ENCODE measurements at places on chromosomes 5 and 9.

GRCh38 chr5:178895615-178896571, at the start of gene ZFP2:
ZFP2 (plus strand) TSS chr5:178895913; CDS start chr5:178931314, 35,401 bp downstream.
- no peaks in the 10 kb centered on the region for H3K4me1 ChIP-seq
- H3K27ac ChIP-seq, result peak within 1 kb of the TSS; percentile 63
- DNase-seq, result peak; percentile 82

DNA sequence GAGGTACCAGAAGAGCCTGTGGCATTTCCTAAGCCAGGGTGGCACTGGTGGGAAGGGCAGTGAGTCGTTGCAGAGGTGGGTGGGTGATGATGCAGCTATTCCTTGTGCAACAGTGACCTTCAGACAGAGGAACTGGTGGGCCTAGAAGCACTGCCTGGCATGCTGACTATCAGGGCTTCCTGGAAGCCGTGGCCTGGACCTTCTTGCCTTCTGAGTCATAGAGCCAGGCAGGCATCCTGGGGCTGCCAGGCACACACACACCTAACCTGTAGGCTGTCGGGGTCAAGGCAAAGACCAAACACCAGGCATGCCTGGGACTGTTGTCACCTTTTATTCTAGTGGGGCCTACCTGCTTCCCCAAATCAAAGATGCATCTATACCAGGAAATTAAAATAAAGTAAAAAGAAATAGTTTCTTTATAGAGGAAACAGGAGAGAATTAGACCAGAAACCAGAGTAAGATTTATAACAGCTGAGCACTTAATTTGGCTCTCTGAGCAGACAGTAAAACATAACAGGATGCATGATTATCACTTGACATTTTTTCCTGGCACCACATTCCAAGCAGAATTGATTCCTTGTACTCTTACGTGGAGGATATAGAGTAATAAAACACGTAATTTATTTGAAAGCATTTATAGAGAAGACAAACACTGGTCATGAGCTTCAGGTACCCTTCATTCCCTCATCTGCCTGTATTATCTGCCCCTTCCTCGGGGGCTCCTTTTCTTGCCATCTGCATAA, 25.1 kb downstream of the NANS start:
- peaks cover 8% of the 10 kb centered on the region for H3K36me3 ChIP-seq
- H3K4me3 ChIP-seq, result no peak overlapping the region
- no peak overlapping the region for H3K27ac ChIP-seq

GRCh38 chr5:112203229-112203628, 215.8 kb downstream of the EPB41L4A start:
- no peak for DNase-seq
- H3K27ac ChIP-seq, result no peak overlapping the region
- no peak overlapping the region for H3K4me3 ChIP-seq
- no peaks in the 10 kb centered on the region for H3K36me3 ChIP-seq
- H3K4me1 ChIP-seq, result peaks cover 11% of the 10 kb centered on the region

DNA sequence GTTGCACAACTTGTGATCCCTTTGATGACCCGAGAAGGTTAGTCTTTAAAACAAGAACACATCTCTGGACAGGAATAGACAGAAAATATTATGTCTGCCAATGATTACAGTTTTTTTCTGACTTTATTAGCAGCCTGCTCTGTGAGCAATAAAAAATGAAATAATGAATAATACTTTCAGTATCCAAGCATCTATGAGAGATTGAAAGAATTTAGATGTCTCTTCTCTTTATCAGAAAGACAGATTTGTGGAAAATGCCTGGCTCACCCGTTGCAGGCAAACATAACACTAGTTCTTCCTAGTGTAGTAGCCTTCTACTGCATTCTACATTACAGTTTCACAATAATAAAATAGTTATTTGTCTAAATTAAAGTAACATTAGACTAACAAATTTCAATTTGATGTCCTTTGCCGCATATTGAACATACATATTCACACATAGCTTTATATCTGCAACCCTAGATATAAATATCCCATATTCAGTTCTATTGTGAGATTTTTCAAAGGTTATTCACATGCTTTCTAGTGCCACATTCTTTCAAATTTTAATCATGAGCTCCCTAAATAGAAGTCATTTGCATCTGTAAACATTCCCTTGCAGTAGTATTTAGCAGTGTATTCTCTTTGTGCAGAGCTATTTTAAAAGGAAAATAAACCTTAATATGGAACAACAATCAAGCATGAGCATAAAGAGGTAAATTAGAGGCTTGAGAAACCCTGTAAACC, 267.3 kb downstream of the EFNA5 start:
- no peak overlapping the region for H3K4me3 ChIP-seq
- H3K4me1 ChIP-seq, result peaks cover 18% of the 10 kb centered on the region
- H3K27me3 ChIP-seq, result no peaks in the 10 kb centered on the region
- H3K27ac ChIP-seq, result no peak overlapping the region

GRCh38 chr5:140587495-140587894, 22.9 kb downstream of the SLC35A4 start:
- H3K27me3 ChIP-seq, result no peaks in the 10 kb centered on the region
- H3K4me1 ChIP-seq, result no peaks in the 10 kb centered on the region
- no peaks in the 10 kb centered on the region for H3K36me3 ChIP-seq

GRCh38 chr9:12494411-12494810, 198.8 kb upstream of the TYRP1 start:
- no peaks in the 10 kb centered on the region for H3K4me1 ChIP-seq
- no peak for DNase-seq
- H3K27me3 ChIP-seq, result no peaks in the 10 kb centered on the region
- H3K36me3 ChIP-seq, result no peaks in the 10 kb centered on the region
- no peak overlapping the region for H3K4me3 ChIP-seq

- H3K4me1 ChIP-seq, result peaks cover 11% of the 10 kb centered on the region
- H3K27ac ChIP-seq, result no peak overlapping the region
- no peaks in the 10 kb centered on the region for H3K36me3 ChIP-seq
- no peak for DNase-seq
- no peaks in the 10 kb centered on the region for H3K27me3 ChIP-seq
These were observed 191.5 kb downstream of the FBXL7 start for GRCh38 chr5:15691521-15691920.

GRCh38 chr9:2157277-2158110, 142.3 kb downstream of the SMARCA2 start:
- peak overlapping the region; percentile 58 for H3K27ac ChIP-seq
- H3K27me3 ChIP-seq, result no peaks in the 10 kb centered on the region
- no peak for DNase-seq
- no peak overlapping the region for H3K4me3 ChIP-seq

DNA sequence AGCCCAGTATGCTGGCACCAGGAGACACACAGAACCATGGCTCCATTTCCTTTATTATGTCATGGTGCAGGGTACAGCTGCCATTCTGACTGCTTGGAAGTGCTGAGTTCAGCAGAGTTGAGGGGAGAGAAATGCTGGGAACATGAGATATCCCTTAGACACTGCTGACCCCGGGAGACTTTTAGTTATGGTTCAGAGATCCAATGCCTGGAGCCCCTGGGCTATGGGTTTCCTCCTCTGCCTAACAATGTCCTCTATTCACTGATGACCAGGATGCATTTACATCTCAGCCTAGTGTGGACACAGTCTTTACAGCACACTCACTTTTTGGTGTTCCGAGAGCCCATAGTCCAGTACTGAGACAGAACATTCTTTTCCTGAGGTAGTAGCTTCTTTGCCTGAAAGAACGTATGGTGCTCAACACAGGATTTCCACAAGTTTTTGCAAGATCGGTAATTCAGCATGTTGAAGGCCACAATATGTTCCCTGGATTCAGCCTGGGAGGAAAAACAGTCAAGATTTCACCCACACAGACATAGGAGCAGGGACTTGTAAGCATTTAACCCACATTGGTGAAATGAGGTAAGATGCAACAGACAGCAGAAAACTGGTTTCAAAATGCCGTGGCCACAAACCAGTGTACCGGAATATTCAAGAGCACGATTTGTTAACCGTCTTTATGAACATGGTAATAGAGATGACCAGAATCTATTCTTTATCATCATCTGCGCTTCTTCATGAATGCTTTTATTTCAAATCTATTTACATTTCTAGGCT, 71.3 kb downstream of the PTPN3 start:
- no peaks in the 10 kb centered on the region for H3K27me3 ChIP-seq
- H3K4me3 ChIP-seq, result no peak overlapping the region
- no peaks in the 10 kb centered on the region for H3K36me3 ChIP-seq
